Esophagus squamous epithelium (tissue), 5 donors: ENCODE measurements at places on chromosomes 13 and 19.

DNA sequence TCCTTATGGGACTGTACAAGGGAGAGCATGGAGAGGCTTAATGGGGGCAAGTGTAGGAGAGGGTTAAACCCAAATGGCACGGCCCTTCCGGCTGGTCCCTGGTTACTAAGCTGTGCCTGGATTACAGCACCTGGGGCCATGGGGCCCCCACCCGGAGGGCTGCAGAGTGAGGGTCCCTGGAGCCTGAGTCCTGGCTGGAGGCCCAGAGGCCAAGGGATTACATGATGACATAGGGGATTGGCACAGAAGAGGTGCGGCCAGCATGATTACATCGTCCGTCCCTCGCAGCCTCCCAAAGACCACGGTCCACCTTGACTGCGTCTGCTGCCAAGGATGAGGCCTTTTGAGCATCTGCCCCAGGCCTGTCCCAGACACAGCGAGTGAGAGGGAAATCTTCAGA, 149.4 kb downstream of the URI1 start:
- DNase-seq = no peak

- no peak for DNase-seq
Observed at GRCh38 chr13:46372071-46372470, 15.0 kb downstream of the RUBCNL start.

- no peak for DNase-seq
Observed at GRCh38 chr19:4337906-4338440, 654 bp downstream of the STAP2 start.

DNA sequence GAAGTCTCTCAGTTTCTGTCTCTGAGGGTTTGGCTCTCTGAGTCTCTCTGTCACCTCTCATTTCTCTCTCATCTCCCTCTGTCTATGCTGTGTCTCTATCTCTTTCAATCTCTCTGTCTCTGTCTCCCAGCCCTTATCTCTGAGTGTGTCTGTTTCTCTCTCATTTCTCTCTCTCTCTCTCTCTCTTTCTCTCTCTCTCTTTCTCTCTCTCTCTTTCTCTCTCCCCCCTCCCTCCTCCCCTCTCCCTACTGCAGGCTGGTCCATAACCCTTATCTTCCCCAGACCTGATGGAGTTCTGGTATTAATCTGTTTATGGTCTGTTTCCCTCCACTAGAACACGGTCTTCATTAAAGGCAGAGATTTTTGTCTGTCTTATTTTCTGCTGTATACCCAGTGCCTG, 1.3 kb upstream of the PVR start:
- DNase-seq = no peak

DNA sequence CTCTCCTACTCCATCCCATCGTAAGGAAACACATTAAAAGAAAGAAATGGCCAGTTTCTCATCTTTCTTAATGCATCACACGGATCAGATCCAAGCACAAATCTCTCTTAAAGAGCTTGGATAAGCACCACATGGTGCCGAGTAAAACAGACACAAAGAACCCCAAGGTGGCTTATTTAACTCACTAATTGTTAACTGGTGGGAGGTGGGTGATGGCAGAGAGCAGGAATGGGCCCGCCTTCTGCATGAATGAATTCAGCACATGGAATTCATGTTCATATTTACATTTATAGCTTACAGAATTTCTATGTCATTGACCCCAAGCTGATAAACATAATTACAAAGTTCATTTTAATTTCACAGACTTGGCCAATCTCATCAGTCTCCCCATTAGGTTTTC, 89.9 kb downstream of the MZT1 start:
- DNase-seq = no peak

DNA sequence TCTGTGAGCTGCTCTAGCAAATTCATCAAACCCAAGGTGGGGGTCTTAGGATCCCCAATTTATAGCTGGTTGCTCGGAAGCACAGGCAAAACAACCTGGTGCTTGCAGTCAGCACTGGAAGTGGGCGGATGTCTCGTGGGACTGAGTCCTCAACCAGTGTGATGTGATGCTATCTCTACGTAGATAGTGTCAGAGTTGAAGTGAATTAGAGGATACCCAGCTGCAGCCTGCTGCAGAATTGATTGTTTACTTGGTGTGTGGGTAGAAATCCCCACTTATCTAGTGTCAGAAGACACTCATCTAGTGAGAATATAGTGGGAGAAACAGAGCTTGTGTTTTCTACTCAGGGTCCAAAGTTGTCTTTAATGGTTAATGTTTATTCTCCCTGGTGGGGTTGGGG, 63.3 kb downstream of the CBY2 start:
- no peak for DNase-seq

GRCh38 chr13:47932950-47933923, 67.8 kb downstream of the SUCLA2 start:
- no peak for DNase-seq

DNA sequence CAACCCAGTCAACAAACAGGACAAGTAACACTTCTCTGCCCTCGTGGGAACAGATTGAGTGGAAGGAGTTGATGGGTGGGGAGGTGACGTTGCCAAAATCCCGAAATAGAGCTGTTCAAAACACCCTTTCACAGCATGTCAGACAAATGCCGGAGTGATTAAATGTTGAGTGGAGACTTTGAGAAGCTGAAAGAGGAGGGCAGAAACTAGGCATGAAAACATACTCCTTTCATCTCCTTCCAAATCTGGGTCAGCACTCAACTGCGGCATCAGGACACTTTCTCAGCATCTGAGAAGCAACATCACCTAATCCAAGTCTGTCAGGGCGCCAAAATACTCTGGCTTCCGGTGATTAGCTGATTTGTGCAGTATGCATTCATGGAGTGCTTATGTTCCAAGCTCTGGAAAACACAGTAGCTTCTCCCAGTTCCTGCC, 51.5 kb upstream of the MRI1 start:
- DNase-seq = no peak

- DNase-seq = no peak
Observed at GRCh38 chr19:41434450-41434849, 5.3 kb downstream of the DMAC2 start.

DNA sequence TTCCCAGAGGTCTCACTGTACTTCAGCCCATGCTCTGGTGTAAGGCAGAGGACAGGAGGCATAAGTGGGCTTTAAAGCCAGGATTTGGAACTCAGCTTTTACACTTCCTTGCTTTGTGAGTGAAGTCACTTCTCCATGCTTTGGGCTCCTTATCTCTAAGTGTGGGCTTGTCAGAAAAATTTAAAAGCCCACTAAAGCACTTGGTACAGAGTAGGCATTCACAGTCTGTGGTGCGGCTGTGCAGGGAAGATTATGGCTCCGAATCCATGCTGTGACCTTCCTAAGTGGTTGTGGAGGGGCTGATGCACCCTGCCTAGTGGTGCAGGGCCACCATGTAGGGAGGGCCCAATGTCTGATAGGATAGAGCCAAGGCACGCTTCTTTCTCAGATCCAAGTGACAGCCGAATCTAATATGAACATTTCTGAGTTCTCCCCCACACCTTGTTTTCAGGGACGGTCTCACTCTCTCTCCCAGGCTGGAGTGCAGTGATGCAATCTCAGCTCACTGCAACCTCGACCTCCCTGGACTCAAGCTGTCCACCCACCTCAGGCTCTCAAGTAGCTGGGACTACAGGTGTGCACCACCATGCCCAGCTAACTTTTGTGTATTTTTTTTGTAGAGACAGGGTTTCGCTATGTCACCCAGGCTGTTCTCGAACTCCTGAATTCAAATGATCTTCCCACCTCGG, 6.9 kb downstream of the TIMM29 start:
- DNase-seq = no peak

- DNase-seq = no peak
Observed at GRCh38 chr13:113479179-113479578, 11.3 kb downstream of the DCUN1D2 start.

DNA sequence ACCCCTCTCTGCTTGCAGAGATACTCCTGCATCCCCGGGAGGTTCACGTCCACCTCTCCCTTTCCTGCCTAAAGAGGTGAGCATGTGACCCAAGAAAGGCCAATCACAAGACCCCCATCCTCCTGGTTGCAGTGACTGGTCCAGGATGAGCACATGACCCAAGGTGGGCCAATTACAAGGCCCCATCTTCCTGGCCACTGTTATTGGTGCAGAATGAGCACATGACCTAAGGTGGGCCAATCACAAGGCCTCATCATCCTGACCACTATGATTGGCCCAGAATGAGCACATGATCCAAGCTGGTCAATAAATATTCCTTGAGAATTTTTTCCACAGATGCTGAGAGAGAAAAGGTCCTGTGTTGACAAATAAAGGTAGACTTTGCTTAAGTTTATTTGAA, 350.7 kb downstream of the EFNB2 start:
- DNase-seq = no peak

GRCh38 chr19:13870873-13871272, 6.1 kb upstream of the NANOS3 start:
- DNase-seq = no peak

- DNase-seq = no peak
Observed at GRCh38 chr13:75489502-75490263, 7.7 kb upstream of the TBC1D4 start.

DNA sequence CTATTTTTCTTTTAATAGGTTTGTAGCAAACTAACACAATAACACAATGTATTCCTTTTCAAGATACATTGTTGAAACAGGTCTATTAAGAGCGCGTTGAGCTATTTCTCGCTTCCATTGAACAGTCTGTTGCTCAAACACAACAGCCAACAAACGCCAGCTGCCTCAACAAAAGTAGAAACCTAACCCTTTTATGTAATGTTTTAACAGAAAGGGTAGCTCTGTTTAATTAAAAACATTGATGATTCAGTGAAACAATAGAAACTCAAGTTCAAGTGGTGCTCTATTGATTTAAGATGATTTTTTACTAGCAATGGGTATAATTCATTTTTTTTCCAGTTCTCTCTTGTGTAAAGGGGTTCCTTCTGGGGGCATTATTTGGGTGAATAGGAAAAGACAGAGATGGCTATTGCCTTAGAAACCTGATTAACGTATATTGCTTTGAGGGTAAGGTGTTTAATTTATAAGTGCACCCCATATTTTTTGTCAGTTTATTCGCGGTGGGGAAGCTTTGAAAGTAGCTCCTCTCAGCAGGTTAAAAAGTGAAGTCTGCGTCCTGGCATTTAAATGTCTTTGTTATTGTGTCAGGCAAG, 14.9 kb downstream of the ZIC2 start:
- DNase-seq = no peak

DNA sequence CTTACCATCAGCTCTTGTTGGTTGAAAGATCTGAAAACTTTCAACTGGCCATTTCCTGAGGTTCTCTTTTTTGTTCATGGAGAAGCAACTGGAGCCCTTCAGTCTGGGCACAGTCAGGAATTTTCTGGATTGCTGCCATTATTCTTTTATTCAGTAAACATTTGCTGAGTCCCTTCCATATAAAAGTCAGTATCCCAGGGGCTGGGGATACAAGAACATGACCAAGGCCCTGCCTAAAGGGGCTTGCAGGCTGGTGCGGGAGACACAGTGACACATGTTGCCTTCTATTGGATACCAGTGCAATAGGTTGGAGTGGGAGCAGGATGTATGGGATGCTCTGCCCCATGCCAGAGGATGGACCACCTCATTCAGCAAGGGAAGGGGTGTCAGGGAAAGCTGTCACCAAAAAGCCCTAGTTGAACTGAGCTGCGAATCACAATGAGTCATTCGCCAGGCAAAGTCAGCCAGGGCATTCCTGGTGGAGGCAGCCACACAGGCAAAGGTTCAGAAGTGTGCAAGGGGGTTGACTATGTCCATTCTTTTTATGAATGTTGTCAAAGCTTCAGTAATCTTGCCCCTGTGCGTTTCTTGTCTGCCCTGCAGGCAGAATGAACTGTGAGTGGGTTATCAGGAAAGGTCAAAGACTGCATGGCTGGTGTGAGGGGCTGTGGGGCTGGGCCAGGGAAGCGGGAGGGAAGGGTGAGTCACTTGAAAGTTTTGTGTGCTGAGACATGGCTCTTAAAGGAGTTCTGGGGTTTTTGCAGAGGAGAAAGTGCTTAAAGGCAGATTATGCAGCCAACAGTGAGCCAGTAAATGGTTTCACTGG, 395.9 kb downstream of the KCNRG start:
- DNase-seq = no peak

GRCh38 chr13:100297413-100297812, 208.5 kb downstream of the PCCA start:
- DNase-seq = no peak

DNA sequence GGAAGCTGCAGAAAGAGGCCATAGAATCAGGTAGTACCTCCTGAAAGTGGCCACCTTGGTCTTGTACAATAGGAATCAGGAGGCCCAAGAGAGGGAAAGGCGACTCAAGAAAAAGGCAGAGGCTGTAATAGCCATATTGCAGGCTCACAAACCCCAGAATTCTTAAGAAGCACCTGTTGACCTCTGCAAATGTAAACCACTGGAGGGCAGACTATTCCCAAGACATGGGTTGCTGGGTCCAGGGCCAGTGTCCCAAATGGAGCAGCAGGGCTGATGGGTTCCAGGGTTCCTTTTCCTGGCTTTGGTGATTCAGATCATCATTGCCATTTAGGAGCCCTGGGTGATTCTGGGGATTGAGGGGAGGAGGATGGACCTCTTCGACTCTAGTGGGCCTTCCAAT, 167.6 kb downstream of the B3GLCT start:
- no peak for DNase-seq

DNA sequence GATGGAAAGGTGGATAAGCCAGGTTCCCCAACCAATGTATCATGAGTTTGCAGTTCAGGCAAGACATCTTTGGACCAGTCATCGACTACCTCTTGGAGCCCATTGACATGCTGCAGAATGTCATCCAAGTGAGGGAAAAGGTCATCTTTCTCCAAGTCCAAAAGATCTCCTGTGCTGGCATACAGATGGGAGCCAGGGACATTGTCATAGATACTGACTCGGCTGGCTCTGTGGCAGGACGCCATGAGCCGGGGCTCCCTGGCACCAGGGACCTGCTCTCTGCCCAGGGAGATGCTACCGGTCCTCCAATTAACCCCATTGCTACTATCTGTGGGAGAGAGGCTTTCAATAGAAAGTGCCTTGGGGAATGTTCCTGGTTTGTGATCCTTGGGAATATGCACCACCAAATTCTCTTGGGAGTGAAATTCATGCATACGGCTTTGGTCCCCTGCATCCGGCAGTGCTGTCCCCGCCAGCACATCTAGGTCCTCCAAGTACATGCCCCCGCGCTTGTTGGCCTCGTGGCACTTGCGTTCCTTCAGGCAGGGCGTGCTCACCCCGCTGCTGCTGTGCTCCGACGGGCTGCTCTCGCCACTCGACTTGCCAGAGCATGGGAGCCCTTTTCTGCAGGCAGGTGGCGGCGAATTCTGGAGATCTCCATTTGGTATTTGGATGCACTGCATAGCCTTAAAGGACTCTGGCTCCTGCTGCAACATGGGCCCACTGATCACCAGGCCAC, 113.0 kb downstream of the KL start:
- DNase-seq = no peak

DNA sequence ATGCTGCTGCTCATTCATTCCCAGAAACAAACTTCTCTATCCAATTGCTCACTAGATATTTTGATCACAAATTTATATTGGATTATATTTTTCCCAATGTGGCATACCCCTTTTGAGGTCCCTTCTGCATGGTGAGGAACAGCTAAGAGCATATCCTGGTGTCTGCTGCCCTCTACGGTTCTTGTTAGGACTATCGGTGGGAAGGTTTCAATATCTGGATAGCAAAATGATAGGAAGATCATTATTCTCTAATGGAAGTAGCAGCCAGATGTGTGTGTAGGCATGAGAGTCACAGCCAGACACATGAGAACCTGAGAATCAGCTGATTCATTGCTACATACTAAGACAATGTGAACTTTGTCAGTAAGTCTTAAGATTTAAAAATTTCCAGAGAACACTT, 1422.4 kb upstream of the MIR17HG start:
- no peak for DNase-seq

GRCh38 chr19:1665565-1666047, 13.2 kb upstream of the TCF3 start:
- DNase-seq = no peak
